ENCODE measurements at places on chromosomes 11 and 22.

- DNase-seq = no peak
Measured at GRCh38 chr22:40665312-40665711, 14.0 kb upstream of the MCHR1 start.

GRCh38 chr22:30596886-30597285 is 5.2 kb upstream of the PES1 start:
- no peak for DNase-seq

DNA sequence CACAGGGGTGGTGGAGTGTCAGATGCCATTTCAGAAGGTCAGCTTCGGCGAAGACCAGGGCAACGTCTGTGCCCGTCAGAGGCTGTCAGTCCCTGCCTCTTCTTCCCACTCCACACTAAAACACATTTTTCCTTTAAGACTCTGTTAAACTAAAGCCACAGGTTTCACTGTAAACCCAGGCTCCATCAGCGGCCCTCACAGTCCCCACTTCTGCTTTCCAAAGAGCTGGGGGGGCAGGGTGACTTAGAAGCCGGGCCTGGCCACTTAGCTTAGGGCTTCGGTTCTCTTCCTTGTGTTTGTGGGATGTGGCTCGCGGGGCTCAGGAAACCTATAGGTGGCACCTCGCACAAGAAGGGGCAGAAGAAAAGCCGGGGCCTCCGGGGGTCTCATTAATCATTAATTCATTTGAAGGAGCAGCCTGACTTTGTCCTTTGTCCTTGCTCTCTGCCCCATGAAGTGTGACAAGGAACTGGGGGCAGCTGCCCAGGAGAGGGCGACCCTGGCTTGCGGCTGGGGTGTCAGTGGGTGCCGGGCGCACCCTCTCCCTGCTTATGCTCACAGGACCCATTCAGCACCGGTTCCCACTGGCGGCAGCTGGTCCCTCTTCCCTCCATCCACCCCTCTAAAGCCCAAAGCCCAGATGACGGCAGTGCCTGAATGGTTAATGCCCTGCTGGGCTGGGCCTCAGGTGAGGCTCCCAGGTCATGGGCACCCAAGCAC is 4.1 kb downstream of the SLC25A45 start:
- DNase-seq = no peak

- DNase-seq = no peak
Measured at GRCh38 chr11:114031246-114031966, 28.1 kb upstream of the ZBTB16 start.

GRCh38 chr11:96110302-96110701 is 186.4 kb upstream of the MTMR2 start:
- no peak for DNase-seq

- DNase-seq = no peak
Measured at GRCh38 chr11:34940026-34940677, 23.7 kb downstream of the PDHX start.

- DNase-seq = no peak
Measured at GRCh38 chr11:98589967-98590366, 430.8 kb upstream of the CNTN5 start.

DNA sequence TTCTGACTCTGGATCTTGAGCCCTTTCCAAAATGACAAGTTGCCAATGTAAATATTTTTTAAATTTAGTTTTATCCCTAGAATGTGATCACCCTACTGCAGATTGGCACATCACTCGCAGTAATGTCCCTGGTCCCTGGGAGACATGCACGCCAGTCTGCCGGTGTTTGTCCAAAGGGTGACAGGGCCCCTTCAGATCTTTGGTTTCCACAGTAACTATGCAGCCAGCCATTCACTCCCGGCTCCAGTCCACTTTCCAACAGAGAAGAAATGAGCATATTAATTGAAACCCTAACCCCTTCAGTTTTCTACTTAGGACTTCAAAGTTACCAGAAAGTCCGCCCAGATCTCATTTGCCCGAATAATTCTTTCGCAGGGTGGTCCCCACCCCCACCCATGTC is 25.8 kb upstream of the RASSF10 start:
- DNase-seq = no peak

- no peak for DNase-seq
Measured at GRCh38 chr11:71309181-71309580, 56.8 kb upstream of the SHANK2 start.

GRCh38 chr11:73396985-73397384 is 20.8 kb downstream of the RELT start:
- DNase-seq = no peak

- DNase-seq = no peak
Measured at GRCh38 chr11:12686246-12687060, 12.2 kb downstream of the TEAD1 start.

DNA sequence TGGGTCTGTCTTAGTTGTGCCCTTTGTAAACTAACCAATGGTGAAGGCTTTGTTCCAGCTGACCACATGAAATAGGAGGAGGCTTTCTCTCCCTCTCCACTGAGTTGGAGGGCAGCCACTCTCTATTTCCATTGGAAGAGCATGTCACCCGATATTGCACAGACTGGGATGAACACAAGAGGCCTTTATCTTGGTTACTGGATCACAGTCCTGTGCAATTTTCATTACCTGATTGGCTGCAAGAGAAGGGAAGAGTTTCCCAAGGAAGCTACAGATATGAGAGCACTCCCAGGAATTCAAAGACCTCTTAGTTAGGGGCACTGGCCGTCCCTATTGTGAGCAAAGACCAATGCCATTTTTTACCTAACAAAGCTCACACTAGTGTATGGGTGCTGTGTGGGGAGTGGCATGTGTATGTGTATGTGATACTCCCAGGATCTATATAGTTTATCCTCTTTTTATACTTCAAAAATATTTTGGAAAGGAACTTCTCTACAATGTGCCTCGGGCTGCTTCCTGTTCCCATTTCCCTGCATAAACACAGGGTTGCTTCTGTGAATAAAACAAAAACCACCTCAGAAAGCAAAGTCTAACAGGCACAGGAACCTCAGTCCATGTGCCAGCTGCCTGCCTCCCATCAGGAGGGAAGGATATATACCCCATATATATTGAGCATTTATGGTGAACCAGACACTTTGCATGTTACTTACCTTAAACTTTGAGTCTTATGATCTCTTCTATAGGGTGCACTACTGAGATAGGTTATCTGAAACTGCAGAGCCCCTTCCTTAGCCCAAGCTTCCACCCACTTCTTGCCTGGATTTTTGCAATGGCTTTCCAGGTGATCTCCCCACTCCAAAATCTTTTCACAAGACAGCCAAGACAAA is 126.5 kb downstream of the RASSF10 start:
- DNase-seq = no peak

DNA sequence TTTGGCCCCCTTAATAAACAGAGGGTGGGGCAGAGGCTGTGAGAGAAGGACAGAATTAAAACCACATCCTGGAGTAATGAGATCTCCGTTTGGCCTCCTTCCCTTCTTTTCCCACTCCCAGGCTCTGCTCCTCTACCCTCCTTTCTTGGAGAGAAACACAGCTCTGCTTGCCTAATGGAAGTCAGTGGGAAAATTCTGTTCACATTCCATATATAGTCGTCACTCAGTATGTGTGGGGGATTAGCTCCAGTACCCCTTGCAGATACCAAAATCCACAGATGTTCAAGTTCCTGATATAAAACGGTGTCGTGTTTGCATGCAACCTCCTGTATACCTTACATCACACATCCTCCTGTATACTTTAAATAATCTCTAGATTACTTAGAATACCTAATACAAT is 37.6 kb upstream of the THY1 start:
- DNase-seq = no peak

GRCh38 chr22:17925431-17925841 is 98.9 kb downstream of the MICAL3 start:
- no peak for DNase-seq

DNA sequence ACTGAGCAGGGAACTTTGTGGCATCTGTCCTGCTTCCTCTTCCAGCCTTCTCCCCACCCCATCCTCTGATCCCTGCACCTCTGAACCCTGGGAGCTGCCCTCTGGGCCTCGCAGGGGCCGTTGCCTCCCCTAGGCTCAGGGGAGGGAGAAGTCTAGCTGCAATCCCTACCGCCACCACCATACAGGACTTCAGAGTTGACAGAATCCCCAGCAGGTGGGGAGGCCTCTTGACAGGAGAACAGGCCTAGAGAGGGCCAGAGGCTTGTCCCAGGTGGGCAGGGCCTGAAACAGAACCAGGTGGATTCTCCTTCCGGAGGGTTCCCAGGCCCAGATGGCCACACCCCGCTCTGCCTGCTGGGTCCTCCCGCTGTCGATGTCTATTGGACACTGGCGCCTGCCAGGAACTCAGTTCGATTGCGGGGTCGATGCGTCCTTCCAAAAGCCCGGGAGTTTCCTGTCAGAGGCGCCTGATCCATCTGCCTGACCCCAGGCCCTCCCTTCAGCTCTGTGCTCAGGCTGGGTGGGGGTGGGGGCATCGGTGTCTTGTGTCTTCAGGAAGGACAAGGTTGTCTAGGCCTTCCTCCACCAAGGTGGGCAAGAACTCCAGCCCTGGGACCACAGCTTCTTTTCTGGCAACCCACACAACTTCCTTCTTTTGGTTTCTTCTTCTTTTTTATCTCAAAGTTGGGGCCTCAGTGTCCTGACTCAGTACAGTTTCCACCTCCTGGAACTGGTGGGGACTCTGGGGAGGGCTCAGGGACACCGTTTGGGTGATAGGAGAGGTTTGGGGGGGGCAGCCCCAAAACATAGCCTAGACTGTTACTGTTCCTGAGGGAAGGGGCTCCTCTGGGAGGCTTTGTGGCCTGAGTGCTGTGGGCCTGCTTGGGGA is 6.4 kb downstream of the STARD10 start:
- DNase-seq = no peak

DNA sequence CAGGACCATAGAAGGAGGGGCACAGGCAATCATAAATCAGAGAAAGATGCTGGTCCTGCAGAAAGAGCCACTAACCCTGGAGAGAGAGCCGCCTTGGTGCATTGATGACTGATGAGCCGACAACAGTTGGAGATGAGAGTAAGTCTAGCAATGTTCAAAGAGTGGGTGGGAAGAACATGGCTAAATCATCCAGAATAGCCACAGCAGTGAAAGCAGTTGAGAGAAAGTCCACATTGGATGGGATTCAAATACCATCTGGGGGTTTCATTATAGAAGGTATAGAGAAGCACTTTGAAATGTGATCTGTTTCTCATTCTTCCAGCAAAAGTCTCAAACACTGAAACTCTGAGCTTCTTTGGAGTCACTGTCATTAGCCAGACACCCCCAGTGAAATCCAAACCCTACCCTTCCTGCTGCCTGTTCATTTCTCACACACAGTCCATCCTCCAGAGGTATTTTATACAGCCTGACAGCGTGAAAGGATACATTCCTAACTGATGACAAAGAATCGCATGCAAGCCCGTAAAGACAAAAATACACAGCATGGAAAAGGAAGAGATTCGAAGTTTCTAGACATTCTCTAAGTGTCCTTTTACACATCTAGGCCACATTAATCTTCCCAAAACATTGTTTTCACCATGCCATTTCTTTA is 303.1 kb upstream of the MPPED2 start:
- no peak for DNase-seq

DNA sequence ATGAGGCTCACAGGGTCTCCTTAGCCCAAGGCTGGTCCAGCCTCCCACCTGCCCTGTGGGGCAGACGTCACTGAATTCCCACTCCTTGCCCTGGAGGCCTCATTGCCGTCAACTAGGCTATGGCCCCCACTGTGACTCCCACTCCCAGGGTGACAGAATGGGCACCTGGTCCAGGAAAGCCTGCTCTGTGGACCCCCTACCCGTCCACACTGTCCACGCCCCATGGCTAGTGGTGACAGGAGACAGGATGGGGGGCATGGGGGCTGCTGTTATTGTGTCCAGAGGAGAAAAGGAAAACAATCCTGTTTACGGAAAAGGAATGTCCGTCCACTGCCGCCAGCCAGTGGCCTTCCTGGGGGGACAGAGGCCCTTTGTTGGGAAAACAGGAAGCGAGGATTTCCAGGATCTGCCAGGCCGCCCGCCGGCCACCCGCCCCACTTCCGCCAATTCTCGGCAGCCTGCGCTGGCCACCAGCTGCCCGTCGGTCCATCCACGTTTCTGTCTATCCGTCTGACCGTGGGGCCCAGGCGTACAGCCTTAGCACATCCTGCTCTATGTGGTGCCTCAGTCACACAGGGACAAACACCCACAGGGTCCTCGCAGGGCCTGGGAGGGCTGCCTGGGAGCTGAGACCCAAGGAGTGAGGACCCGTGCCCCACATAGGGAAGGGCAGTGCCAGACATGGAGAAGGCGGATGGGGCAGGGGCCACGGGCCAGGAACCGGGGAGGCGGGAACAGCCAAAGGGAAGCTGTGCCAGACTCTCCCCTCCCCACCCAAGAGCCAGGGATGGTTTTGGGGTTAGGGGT is 19.5 kb downstream of the CRELD2 start:
- no peak for DNase-seq

DNA sequence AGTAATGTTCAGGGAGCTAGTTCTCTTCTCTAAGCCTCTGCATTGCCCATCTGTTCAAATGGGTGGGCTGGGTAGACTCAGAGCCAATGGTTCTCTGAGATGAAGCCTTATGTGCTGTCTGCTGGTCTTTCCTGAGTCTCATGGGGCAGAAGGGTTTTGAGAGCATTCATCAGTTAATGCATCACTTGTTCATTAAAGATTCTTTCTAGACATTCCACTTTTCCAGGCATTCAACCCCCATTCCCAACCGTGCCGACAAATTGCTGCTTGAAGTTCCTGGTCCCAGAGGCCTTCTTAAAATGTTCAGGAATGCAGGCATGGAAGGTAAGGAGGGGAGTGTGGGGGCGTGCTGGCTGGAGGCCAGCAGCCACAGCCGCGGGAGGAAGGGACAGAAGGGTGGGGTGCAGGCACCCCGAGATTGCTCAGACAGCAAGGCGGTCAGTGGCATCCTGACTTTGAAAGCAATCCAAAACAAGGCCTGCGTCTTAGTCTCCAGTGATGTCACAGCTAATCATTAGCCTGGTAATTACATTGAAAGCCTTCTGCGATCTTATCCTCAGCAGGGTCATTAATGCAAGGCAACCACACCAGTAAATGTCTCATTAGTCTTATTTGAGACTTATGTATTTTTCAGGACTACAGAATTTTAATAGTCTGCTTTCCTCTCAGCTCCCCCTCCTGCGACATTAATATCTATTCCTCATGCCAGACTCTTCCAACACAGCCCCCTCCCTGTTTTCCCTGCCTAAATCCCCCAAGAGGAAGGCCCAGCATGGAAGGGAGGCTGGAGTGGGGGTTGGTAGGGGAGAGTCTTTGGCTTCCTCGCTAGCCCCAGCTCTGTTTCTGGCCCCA is 328.8 kb downstream of the MIAT start:
- no peak for DNase-seq

DNA sequence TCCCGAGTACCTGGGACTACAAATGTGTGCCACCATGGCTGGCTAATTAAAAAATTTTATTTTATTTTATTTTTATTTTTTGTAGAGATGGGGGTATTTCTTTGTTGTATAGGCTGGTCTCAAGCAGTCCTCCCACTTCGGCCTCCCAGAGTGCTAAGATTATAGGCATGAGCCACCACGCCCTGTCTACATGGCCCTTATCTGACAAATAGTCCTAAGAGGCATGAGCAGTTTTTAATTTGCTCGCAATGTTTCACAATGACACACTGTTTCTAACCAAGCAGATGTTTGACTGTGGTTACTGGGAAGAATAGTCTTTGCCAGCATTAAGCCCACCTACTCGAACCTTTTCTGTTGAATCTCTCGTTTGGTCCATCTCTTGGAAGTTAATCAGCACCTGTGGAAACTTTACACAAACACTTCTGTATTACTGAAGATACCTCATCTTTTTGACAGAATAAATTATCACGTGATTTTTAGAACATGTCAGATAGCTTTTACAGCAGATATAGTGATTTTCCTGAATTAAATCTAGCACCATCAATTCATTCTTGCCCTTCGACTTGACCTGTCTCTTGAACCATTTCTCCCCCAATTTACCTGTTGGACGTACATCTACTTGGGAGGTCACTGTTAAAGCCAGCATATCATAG is 71.4 kb downstream of the MTMR3 start:
- DNase-seq = no peak

- DNase-seq = no peak
Measured at GRCh38 chr11:24163146-24163545, 333.7 kb upstream of the LUZP2 start.

- DNase-seq = no peak
Measured at GRCh38 chr11:113796663-113797259, 17.2 kb downstream of the CLDN25 start.

All from GM12864 (cell line).